Stimulated activated CD8-positive, alpha-beta memory T cell treated with anti-CD3 and anti-CD28 coated beads, Interleukin-15, amount 100 ng/mL, for 24 hours (primary cell): ENCODE measurements at places on chromosomes 1 and 21.

GRCh38 chr1:165352442-165353293 lies 3.8 kb downstream of the LMX1A start:
- no peak for DNase-seq

GRCh38 chr1:172966844-172967540 lies 83.7 kb downstream of the TNFSF18 start:
- no peak for DNase-seq

GRCh38 chr1:97745912-97746311 lies 174.9 kb downstream of the DPYD start:
- no peak for DNase-seq

DNA sequence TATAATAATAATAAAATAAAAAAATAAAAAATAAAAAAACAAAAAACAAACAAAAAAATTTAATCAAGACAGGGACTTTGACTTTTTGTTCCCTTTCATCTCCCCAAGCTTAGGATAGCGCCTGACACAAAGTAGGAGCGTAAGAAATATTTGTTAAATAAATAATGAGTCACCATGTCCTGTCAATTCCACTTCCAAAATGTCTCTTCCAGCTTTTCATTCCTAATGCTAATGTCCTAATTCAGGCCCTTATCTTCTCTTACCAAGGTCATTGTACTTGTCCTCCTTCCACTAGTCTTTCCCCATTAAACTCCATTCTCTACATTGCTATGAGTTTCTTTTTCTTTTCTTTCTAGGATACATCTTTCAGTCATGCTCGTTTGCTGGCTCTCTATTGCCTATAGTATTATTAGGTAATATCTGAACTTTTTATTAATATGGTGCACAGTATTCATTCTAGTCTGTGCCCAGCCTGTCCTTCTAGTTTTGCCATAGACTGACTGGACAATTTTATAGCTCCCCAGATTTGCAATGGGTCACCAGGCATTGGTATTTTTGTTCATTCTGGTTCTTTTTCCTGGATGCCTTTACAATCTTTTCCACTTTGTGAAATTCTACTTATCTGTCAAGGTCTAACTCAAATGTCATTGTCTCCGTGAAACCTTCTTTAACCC lies 11.4 kb downstream of the NEXN start:
- DNase-seq, result no peak

GRCh38 chr1:25486602-25487001 lies 55.9 kb downstream of the MACO1 start:
- no peak for DNase-seq

DNA sequence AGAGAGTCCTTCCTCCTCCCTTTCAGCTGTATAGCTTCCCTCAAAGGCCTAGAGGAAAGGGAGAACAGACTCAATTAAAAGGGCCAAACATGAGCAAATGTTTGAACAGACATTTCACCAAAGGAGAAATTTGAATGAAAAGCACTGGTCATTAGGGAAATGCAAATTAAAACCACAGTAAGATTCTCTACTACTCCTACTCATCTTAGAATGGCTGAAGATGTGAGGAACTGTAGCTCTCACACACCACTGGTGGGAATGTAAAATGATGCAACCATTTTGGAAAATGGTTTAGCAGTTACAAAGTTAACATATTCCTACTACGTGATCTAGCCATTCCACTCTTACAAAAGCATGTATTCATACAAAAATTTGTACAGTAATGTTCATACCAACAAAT lies 253.0 kb upstream of the HOOK1 start:
- DNase-seq, result no peak

DNA sequence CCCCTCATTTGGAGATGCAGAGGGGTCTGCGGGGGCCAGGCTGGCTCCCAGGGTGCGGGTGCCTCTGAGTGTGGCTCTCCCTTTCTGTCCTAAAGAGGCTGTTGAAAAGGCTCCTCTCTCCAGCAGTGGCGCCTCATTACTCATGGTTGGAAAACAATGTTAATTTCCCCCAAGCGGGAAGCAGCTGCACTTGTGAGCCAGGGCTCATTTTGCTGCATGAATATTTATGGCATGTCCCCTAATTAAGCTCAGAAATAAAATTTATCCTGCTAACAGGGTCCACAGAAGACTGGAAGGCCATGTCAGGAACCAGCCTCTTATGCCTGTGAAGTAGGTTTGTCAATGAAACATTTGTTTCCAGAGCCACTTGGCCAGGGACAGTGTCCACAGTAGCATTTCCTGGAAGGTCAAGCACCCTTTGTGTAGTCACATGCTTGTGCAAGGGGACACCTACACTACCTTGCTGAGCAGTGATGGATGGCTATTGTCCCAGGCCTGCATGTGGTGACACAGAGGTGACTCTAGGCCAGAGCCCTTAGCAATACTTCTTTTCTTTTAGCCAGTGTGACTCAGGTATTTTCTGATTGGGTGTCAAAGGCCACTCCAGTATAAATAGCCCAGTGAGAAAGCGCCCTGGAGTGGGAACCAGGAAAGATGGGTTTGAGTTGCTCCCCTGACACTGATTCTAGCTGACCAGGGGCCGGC lies 259.0 kb downstream of the FOXD2 start:
- no peak for DNase-seq

- DNase-seq, result no peak
Measured at GRCh38 chr21:42429856-42430255, 26.2 kb downstream of the UBASH3A start.

- DNase-seq, result no peak
Measured at GRCh38 chr1:151741516-151741915, 20.2 kb downstream of the RIIAD1 start.

DNA sequence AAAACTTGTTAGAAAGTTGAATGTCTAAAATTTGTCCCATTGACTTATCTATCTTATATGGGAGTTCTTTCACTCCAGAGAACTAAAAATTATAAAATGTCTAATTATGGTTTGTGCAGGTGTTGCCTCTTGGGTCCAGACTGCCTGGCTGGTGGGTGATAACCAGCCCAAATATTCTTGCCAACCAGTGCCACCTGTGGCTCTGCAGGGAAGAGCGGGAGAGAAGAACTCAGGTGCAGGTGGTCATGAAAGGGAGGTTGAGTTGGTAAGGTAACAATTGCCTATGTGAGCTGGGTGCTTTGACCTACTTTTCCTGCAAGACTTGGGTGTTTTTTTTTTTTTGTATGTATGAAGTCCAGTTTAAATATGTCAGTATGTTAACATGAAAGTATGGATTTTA lies 10.2 kb downstream of the RPS6KC1 start:
- no peak for DNase-seq

DNA sequence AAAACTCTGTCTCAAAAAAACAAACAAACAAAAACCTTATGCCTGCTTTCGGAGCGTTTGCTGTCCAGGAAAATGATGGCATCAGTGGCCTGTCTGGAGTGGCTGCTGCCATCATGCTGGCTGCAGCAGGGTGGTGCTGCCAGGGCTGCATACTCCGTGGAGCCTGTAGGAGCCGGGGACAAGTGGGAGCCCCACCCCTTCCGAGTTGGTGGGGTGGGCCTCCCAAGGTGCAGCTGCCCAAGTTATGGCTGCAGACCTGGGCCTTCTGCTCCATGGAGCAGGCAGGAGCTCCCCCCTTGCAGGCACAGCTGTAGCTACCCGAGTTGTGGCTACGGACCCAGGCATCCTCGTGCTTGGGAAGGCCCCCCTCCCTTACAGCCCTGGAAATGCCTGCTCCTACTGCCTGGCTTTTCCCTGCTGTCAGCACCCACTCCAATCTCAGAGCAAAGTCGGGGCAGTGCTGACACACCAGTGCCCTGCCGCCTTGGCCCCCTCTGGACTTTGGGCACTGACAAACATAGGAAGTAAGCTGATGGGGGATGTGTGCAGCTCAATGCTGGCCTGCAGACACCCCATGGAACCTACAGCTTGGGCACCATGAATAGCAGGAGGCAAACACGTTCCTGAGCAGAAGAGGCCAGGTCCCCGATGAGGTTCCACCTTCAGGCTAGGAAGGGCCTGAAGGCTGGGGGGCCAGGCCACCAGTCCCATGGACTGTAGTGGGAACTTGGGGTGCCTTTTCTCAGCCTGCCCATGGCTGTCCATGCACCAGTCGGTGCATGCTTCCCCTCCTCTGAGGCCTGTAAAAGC lies 60.4 kb downstream of the CC2D1B start:
- DNase-seq, result no peak

DNA sequence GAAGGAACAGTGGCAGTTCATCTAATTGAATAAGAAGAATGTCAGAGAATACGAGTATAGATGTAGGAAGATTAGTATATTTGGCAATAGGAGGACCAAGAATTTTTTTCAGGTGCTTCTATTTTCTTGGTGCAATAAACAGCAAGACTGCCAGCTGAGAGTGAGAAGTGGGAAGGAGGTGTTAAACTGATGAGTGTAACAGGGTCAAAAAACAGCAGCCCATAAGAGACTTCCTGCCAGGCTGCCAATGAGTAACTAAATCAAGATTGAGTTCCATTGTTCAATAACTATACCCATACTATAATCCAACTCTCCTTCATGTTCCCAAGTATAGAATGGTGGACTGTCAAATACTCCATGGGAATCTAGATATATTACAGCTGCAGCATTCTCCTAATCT lies 28.7 kb downstream of the LYST start:
- DNase-seq, result no peak

DNA sequence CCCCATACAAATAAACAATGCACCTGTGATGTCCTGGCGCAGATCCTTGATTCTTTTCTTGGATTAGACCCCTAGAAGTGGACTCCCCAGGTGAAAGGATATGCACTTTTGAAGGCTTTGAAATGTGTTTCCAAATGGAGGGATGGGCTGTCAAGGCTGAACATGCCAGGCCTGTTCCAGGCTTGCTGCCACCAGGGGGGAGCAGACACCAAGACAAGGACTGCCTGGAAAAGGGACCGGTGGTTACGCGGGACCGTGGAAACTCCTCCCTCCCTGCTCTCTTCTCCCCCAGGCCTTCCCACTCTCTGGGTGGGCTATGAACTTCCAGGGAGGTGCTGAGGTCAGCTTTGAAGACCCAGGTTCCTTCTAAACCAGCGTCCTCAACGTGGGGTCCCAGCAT lies 12.7 kb downstream of the C1QB start:
- DNase-seq, result no peak
